ENCODE measurements at places on chromosomes 13 and 19.

DNA sequence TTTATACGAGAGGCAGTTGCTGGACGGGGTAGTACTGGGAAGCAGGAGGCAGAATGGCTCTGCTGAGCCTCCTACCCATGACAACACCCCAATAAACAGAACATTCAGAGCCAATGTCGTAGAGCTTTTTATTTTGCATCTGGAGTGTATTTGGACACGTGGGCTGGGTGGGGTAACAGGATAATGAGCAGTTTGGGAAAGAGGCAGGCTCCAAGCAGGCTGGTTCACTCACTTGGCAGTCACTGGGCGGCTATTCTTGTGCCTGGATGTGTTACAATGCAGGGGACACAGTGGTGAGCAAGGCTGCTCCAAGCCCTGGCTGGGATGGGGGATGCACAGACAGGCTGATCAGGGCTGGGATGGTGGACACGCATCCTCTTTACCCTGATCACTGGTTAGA, 9.5 kb downstream of the ACTMAP start:
- DNase-seq, result no peak

- DNase-seq, result no peak
Measured at GRCh38 chr19:16887353-16888265, 1.2 kb upstream of the F2RL3 start.

DNA sequence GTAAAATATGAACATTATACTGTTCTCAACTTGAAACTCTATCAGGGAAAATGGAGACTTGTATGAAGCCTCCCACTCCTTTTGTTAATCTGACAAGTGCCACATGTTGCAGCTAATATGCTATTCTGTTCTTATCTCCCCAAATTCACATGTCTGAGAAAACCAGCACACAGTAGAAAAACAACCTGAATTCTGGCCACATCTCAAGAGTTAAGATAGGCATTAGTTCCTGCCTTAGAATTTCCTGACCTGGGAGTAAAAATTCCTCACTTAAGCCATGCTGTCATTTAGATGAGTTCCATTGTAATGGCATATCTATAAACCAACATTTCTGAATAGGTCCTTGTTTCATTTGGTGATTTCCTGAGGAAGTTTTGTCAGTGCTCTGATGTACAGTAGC, 1098.5 kb downstream of the EFNB2 start:
- DNase-seq, result no peak

- DNase-seq, result no peak
Measured at GRCh38 chr19:7564866-7565265, 29.3 kb downstream of the PNPLA6 start.

DNA sequence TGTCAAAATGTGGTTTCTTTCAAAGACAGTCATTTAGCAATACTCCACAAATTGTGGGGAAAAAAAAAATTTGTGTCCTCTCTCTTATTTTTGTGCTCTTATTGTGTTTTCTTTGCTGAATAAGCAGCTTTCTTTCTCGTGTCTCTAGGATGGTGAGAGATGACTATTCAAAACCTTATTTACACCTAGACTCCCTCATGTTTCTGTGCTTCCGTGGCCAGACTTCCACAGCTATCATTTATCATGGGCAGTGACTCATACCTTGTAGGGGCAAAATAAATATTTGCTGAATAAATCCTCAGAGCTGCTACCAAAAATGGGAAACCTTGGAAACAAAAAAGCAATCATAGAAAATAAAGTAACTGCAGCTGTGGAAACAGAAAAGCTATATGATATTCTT, 204.9 kb upstream of the MIR17HG start:
- no peak for DNase-seq

DNA sequence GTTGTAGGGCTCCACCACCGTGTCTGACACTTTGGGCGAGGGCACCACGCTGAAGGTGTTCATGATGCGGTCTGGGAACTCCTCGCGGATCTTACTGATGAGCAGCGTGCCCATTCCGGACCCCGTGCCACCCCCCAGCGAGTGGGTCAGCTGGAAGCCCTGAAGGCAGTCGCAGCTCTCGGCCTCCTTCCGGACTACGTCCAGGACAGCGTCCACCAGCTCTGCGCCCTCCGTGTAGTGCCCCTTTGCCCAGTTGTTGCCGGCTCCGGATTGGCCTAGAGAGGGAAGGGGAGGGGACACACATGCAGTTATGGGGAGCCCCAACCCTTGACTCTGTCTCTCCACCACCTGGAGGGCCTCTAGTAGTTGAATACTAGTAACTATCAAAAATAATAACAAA, 6.2 kb downstream of the TUBB4A start:
- DNase-seq, result no peak

GRCh38 chr13:26980099-26981031, 191.2 kb downstream of the USP12 start:
- no peak for DNase-seq

DNA sequence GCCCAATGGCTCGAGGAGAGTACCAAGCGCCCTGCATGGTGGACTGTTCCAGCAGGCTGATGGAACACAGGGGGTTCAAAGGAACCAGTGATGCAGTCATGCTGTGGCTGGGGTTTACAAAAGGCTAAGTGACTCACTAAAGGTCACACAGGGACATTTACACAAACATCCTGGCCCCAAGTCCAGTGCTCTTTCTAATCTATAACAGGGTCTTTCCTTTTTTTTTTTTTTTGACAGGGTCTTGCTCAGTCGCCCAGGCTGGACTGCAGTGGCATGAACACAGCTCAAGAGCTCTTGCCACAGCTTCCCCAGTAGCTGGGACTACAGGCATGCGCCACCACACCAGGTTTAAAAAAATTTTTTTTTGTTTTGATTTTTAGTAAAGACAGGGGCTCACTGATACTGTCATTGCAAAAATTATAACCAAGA, 2.8 kb upstream of the SLC25A15 start:
- no peak for DNase-seq

- no peak for DNase-seq
Measured at GRCh38 chr13:78398743-78399410, 204.5 kb downstream of the POU4F1 start.

DNA sequence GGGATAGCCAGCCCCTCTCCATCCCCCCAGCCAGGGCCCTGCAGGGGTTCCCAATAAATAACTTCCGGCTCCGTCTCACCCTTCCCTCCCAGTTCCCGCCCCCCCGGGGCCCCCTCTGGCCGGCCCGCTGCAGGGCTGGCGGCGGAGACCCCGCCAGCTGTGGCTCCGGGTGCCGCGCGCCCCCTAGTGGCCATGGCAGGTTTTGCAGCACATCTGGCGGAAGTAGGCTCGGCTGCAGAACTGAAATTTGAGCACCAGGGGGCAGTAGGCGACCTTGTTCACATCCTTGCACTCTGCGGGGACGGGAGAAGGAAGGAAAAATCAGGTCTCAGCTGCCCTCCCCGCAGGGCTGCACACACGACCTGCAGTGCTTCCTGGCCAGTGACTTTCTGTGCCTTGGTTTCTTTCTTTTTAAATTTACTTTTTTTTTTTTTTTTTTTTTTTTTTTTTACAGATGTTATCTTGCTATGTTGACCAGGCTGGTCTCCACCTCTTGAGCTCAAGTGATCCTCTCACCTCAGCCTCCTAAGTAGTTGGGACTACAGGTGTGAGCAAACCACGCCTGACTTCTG, 3.6 kb upstream of the MYO1F start:
- DNase-seq, result peak; percentile 82

Measured in iPS-NIHi11 (cell line).